ENCODE measurements at places on chromosomes 5 and 9.

DNA sequence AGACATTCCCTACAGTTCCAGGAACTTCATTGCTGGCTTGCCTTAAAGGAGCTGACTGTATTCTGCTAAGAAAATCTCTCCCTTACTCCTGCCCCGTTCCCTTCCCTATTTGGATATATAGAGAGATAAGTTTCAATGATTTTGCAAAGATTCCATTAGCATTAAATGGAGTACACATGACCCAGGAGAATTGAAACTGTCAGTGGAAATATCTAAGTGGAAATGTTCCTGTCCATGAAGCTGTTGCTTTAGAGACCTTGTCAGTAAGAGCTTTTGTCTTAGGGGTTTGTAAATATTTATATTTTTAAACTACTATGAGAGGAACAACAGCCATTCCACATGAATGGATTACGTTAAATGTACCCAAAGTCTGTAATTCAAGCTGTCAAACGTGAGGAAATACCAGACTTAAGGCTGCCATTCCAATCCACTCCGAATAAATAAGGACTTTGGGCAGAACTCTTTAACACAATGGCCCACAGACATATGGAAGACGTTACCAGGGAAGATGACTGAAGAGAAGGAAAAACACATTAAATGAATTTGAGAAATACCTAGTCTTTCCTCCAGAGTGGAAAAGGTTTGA lies 387.1 kb upstream of the PAPPA start:
- no peak for DNase-seq

DNA sequence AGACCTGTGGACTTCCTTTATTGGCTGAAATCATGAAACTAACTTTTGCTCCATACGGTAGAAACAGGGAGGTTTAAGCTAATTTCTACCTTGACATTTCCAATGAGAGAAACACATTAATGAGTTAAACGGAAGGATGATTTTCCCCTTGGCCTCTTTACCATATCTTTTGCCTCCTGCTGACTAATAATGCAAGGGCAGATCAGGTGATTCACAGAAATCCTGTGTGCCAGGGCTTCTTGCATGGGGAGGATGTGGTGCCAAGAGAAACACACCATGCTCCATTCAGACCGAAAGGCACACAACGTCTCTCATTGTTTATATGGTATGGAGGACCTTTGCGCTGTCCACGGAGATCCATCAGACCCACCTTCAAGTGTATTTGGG lies 17.4 kb upstream of the PRLR start:
- no peak for DNase-seq

DNA sequence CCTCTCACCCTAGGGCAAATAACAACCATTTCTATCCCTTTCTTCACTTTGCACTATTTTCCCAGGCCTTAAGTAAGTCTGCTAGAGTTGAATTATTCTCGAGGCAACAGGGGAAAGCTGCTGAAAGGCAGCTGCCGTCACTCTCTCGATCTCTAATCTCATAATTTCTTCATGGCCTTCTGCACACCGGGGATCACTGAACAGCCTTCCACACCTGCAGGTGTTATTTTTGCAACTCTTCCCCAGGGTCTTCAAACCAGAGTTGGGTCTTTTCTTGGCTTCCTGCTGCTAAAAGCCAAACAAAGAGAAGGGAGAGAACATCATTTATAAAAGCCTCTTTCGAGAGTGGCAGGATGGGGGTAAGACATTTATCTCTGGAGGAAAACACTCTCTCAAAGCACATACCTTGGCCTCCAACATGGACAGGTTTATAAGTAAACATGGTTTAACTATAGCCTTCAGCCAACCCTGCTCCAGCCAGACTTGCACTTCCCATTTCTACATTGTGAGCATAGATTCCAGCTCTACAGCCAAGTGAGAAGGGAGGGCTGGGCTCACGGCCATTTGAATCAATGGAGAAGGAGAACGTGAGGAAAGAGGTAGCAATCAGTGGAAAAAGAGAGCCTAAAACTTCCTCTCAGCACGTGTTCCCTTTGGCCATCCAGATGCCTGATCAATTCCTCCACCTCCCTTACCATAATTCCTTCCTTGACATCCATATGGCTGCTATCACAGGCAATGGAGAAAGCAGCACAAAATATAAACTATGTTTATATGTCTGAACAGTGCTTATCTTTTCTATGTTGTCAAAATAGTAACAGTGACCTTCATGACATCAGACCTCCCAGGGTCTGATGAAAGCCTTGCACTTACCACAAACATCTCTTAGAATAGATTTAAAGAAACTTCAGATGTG lies 464.9 kb downstream of the TLE1 start:
- no peak for DNase-seq

- no peak for DNase-seq
Observed at GRCh38 chr5:132776131-132776937, 705 bp downstream of the SEPTIN8 start.

DNA sequence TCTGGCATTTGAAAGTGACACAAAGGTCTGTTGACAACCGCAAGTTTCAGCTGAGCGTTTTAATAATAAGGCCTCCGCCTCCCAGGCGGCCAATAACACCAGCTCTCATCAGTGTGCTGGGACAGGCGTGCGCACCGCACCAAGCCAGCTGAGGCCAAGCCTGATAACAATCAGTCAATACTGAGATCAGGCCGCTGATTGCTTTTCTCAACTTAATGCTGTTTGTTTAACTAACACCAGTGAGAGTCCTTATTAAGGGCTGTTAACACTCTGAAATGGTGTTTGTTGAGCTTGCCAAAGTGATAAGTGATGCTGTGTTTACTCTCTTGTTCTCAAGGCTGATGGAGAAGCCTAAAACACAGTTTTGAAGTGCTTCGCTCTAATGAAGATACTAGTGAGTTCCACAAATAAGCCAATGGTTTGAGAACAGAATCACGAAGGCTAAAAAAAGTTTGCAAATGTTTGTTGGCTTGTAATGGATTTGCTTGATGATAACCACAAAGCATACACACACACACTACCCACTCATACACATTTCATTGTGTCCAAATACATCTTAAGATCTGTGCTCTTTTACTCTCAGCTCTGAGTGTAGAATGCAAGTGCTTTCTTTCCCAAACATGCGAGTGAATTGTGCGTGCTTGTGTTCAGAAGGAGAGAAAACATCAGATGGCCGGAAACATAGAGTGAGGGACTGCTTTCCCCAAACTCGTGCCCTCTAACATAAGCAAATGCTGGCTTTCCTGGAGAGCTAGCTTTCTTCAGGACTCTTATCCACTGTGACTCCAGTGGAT lies 330.4 kb upstream of the KLF4 start:
- no peak for DNase-seq

DNA sequence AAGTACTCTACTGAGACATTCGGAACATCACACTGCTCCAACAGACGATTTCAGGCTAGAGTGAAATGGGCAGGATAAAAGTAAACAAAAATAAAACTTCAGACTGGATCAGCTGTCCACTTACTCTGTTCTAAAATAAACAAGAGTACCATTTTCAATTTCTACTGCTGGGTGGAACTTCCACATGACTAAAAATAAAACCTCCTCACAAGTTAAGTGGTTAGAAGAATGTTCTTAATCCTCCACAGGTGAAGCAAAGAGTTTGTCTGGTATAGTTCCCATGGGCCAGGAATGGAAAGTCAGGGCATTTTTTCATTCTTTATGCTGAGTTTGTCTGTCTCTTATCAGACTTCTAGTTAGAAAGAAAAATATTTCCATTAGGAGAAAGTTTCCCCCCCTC lies 15.7 kb downstream of the NUDT12 start:
- DNase-seq = no peak

GRCh38 chr5:127375124-127375523 lies 84.5 kb downstream of the MEGF10 start:
- no peak for DNase-seq

GRCh38 chr5:10612251-10612650 lies 48.4 kb downstream of the ANKRD33B start:
- DNase-seq = no peak

DNA sequence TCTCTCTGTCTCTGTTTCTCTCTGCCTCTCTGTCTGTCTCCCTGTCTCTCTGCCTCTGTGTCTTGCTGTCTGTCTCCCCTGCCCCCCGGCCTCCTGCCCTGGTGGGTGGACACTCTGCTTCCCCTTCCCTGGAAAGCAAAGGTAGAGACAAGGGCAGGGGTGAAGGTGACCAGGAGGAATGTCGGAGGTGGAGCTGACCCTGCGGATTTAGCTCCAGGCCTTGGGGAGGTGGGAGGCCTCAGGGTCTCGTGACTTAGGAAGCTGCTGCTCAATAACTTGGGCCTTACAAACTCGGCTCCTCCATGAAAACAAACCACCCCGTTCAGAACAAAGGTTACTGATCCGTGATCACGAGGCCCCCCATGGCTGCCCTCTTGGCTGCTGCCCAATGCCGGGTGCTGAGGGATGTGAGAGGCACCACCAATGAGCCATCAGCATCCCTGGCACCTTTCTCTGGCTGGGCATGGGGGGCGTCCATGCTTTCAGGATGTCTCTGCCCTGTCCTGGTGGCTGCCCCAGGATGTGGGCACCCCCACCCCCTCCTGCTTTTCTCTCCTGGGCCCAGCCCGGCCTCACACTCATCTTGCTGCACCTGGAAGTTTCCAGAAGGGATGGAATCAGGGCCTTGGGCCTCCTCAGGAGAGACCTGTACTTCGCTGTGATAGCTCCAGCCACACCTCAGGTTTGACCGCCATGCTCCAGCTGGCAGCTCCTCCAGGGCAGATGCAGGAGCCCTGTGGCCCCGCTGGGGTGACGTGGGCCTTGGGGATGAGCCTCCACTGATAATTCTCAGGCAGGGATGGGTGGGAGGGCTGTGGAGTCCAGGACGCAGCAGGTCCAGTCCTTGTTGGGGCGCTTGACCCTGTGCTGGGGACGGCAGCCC lies 14.8 kb upstream of the SLC6A19 start:
- no peak for DNase-seq

DNA sequence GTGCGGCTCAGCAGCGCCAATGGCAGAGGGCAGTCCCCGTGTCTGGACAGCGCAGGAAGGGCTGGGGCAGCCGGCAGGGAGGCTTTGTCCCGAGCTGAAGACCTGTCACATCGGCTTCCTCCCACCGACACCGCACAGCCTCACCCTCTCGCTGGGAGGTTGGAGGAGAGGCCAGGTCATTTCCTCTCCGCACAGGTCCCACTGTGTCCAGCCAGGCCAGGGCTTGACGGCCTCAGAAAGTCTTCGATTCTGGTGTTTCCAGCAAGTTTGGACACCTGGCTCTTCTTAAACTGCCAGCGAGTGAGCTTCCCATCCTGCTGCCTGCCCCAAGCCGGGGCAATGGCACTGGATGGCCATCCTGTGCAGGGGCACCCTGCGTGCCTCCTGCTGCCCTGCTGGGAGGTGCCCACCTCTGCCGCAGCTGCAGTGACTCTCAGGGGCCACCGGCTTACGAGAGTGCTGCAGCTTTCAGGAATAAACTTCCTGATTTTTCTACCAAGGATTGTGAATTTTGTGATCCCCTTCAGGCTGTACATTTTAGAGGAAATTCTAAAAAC lies 33.9 kb downstream of the AHRR start:
- DNase-seq = no peak

DNA sequence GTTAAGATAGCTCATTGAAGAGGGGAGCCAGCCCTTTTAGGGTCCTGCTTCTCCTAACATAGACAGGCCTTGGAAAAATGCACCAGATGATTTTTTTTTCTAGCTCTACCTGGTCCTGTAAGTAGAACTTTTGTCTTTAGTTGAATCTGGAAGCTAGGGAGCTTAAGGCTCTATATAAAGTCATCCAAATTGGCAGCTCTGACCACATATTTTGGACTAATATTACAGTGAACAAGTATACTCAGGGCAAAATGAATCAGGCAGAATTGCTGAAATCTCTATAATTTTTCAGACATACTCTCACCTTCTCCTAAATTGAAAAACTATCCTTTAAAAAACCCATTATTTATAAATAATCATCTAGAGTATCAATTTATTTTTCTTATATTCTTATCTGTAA lies 375.6 kb downstream of the OSTF1 start:
- no peak for DNase-seq

DNA sequence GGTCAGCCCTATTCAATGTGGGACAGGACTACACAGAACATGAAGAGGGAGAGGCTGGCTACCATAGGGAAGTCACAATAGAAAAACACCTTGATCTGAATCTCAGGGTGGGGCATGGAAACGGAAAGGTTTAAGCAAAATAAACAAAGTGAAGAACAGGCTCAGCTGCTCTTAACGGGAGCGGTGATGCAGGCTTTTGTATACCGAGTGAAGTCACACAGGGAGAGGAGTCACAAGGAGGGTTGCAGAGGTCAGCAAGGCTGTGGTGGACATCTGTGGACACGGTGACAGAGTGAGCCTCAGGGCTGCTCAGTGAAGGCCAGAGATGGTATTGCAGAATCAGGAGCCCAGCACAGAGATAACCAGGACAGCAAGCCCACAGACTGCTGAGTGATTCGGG lies 30.6 kb upstream of the SEMA4D start:
- DNase-seq = no peak

DNA sequence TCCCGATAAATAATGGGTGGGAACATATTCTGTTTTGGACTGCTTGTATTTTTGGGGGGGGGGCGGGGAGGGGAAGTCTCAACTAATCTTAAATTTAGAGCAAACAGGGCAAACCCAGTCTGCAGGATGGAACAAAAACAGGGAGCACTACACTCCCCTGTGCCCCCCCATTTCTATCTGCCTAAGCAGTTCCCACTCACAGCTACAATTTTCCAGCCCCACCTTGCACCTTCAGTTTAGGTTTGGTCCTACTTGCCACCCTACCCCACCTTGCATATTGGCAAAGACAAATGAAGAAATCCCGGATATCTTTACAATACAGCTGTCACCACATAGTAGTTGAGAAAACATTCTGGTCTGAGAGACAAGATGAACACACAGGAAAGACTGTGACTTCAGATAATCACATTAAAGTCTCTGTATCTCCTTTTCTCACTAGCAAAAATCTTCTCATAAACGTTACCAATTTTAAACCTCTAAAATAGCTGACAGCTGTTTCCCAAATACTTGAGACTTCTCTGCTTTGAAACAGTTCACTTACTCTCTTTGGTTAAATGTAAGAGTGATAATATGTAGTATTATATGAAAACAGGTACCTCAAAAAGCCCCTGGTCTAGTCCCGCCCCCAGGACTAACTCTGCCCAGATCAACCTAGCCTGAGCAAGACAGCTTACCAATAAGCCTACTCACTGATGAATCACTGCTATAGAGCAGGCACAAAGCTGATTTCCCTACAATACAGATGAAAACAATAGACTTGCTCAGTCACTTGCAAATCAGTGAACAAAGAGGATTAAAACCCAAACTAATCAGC lies 5.2 kb upstream of the RAPGEF6 start:
- no peak for DNase-seq

DNA sequence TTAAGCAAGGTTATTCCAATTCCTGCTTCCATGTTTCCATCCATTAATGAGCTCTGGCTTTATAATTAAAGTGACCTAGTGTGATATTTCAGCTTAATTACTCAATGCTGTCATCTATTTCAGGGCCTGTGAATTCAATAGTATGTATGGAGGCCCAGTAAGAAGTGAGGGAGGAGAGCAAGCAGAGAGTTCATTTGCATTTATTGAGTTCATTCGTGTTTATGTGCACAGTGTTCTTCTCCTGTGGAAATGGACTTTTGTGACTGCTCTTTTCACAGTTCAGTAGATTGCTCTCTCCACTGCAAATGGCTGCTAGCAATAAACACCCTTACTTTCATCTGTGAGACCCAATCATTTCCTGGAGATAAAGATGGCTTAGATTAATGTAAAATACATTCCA lies 130.9 kb downstream of the CEMIP2 start:
- DNase-seq = no peak

GRCh38 chr5:42768106-42768504 lies 11.5 kb downstream of the CCDC152 start:
- DNase-seq = no peak
